ENCODE measurements at places on chromosomes 16 and 17.

DNA sequence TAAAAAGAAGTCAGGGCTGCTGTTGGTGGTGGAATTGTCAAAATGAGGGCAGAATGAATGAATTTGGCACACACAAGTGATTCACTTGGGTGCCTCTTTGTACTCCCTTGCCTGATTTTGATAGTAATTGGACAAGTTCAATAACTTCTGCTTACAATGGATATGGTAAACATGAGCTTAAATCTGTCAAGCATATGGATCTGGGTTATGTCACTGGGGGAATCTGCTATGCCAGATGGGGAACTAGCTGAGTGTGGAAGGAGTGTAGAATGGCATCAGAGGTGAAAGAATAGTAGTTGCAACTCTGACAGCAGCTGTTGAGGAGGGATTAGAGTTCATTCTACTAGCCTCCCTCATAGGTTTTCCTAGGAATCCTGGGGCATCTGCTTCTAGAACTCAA, 724.2 kb upstream of the CDH8 start:
- DNase-seq, result no peak

DNA sequence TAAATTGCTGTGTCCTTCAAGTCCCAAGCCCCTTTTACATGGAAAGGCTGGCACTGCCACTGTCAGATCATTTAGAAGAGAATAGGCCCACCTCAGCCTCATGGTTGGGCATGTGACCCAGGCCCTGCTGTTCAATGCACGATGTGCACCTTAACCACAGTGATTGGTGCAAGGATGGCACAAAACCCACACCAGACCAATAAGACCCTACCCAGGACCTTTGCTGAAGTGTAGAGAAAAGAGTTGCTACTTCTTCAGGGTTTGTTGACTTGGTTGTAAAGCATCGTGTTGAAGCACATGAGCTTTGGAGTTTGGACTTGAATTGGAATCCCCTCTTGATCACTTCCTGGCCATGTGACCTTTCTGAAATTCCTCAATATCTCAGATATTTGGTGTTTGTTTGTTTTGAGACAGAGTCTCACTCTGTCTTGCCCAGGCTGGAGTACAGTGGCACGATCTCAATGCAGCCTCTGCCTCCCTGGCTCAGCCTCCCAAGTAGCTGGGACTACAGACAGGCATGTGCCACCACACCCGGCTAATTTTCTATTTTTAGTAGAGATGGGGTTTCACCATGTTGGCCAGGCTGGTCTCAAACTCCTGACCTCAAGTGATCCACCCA, 24.8 kb downstream of the DNAJA2 start:
- DNase-seq, result no peak

DNA sequence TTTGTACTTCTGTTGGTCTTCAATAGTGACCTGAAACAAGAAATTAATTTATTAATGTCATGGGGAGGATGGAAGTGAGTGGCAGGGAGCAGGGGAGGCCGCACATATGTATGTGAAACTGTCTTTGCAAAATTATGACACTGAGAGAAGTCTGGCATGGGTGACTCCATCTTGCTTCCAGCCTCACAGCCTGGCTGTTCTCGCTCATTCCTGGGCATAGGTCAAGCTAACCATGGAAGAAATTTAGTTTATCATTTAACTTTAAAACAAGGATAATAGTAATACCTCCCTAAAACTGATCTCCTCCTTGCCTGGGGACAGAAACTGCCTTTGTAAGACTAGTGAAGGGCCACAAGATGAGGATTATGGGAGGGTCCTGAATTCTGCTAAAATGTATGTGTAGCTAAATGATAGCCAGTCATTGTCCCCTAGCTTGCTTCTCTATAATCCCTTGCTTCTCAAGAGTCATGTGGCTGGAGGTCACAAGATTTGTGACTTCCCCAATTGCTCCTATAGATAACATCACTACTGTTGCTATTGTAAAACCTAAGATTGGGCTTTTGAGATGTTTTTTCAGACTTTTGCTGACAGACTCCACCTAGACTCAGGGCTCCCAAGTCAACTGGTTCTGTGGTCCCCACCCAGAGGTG, 126.0 kb downstream of the HS3ST3A1 start:
- no peak for DNase-seq

DNA sequence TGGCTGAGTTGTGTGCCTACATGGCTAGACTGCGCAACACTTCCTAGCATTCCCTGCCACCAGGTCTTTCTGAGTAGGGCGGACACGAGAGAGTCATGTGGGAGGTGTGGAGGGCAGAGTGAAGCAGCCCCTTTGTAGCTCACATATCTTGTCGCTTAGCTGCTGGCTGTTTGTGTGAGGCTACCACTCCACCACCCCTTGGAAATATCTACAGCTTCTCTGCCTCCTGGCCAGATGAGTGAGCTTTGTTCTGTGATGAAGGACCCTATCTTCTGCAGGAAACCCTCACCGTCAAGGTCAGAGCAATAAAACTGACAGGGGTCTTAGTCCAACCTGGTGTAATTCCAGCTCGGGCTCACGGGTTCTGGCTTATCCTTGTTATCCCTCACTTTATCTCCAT, 232.1 kb upstream of the ASIC2 start:
- no peak for DNase-seq

Data from AG10803 (cell line).